Dermis microvascular lymphatic vessel endothelial cell (primary cell): ENCODE measurements at places on chromosomes 16 and 17.

- DNase-seq = no peak
These were observed 72.3 kb downstream of the CDK5R1 start for GRCh38 chr17:32558997-32559650.

DNA sequence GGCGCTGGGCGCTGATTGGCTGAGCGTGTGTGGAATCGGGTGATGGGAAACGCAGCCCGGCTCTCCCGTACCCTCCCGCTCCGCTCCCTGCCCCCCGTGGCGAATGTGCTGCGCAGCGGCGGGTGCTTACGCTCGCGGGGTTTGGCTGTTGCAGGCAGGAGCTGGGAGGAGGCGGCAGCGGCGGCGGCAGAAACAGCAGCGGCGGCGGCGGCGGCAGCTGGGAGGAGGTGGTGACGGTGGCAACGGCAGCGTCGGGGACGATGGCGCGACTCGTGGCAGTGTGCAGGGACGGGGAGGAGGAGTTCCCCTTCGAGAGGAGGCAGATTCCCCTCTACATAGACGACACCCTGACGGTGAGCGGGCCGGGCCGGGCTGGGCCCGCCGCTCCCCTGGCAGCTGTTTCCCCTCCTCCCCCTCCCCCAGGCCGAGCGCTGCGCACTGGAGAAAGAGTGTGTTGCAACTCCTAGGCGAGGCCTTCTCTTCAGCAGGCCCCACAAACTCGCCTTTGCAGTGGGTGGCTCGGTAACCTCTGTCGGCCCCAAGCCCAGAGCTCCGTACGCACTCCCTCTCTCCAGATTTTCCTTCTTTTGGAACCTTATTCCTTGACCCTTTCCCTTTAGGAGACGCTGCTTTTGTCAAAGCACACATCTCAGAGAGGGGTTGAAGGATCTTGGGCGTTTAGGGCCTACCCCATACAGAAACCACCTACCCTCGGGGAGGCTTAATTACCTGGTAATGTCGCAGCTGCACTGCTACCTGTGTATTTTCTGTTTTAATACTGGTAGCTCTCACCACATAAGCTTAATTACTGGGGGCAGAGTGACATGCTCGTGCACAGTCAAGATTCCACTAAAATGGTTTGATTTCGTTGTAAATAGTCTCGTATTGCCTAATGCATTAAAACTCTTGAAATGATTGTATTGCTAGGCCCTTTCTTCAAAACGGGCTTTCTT lies 1.0 kb downstream of the GGNBP2 start:
- DNase-seq = peak; percentile 92

DNA sequence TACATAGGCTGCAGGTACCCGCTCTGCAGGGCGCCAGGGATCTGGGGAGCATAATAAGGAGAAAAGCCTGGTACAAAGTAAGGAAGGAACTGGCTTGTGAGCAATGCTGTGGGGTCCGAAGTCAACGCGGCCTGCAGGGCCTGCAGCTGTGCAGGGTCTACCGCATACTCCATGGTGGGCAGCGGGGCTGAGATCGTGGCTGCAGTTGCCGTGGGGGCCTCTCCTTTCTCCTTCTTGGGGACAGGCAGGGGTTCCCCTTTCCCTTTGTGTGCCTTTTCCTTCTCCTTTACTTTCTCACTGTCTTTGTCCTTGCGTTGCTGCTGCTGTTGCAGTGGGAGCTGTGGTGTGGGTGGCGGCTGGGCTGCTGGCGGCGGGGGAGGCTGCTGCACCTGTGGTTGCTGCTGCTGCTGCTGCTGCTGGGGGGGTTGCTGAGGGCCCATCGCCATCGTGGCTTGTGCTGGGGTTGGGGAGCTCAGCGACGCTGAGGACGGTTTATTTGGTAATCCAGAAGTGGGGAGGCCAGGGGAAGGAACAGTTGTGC lies 259.6 kb downstream of the ZFHX3 start:
- no peak for DNase-seq

GRCh38 chr16:85750827-85751697 lies at the start of gene C16orf74:
TSS of gene C16orf74 (minus strand) at chr16:85751096. CDS start at chr16:85735217, 15,879 bp downstream.
- peak; percentile 65 for DNase-seq

DNA sequence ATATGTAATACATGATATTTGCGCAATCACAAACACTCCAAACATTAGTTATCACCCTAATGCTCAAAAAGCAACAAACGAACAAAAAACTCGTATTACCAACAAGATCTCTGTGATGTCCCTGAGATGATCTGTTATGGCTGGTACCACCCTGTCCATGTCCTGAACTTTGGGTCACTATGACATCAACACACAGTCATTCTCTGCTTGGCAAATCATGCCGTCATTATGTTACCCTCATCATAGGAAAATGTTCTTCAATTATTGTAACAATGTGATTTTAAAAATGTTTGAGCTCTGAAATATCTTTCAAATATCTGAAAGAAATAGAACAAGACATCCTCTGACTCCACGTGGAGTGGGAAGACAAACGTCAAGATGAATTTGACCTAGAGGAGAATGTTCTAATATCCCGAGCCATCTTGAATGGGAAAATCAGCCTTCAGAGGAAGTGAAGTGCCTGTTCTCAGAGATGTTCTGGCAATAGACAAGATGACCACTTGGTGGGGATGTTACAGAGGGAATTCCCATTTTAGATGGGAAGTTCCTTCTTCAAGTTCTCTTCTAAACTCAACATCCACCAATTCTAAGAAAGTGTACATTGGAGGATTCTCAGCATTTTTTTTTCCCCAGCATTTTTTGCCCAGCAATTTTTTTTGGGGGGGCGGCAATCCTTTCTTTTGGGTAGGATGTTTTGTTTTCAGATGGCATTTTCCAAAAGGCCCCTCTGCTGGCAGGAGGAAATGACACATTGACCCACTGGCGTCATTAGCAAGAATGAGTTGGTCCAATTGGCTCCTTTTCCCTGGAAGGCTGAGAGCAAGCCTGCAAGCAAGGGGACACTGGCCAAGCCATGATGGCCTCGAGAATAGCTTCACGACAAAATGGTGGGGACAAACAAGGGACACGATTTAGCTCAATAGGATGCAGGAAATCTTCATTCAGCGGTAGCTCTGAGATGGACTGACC lies 3.7 kb upstream of the HSD17B2 start:
- DNase-seq = no peak

- DNase-seq = no peak
These were observed 56.3 kb downstream of the XYLT1 start for GRCh38 chr16:17414421-17414820.

GRCh38 chr17:35578929-35579432 lies 610 bp upstream of the PEX12 start:
- DNase-seq = no peak

DNA sequence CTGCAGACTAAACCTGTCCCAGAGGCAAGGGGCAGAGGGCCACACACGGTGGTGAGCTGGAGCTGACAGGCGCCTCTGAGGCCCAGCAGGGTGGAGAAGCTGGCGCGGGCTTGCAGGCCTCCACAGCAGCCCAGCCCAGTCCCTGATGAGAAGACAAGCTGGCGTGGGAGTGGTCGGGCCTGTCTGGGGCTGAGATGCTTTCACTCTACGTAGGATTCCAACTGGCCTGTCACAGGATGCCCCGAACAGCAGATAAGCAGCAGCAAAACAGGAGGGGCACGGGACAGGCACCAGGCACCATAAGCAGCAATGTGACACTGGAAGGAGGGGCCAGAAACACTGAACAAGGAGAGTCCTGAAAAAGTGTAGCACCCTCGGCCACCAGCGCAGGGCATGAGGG lies 40.1 kb downstream of the PEMT start:
- no peak for DNase-seq

DNA sequence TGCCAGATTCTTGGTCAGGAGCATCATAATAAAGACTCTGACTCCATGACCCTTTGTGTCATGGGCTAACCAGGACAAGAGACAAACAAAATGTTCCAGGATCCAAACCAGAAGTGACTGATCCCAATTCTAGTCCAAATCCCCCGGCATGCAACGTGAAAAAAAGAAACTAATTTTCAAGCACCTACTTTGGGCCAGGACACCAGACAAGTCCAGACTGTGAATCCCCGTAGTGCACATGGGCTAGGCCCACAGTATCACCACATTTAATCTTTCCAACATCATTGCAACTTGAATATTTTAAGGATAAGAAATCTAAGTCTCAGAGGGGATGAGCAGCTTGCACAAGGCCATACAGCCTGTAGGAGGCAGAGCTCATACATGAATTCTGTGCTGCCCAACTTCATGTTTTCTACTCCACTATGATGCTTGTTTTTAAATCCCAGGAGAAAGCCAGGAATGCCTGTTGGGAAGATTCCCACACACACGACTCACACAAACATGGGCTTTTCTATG lies 365.7 kb downstream of the NPIPA8 start:
- no peak for DNase-seq

GRCh38 chr16:54462151-54462651 lies 175.6 kb upstream of the IRX3 start:
- no peak for DNase-seq

GRCh38 chr17:19447085-19447583 lies 36.1 kb downstream of the RNF112 start:
- peak; percentile 71 for DNase-seq

- DNase-seq = no peak
These were observed 197.1 kb upstream of the RPL38 start for GRCh38 chr17:74006371-74006770.

- DNase-seq = no peak
These were observed 1.6 kb downstream of the MSRB1 start for GRCh38 chr16:1941162-1942046.

- no peak for DNase-seq
These were observed 19.6 kb downstream of the AKAP10 start for GRCh38 chr17:19958023-19958422.

GRCh38 chr17:47252766-47253512 lies 688 bp upstream of the ITGB3 start:
- DNase-seq = no peak

DNA sequence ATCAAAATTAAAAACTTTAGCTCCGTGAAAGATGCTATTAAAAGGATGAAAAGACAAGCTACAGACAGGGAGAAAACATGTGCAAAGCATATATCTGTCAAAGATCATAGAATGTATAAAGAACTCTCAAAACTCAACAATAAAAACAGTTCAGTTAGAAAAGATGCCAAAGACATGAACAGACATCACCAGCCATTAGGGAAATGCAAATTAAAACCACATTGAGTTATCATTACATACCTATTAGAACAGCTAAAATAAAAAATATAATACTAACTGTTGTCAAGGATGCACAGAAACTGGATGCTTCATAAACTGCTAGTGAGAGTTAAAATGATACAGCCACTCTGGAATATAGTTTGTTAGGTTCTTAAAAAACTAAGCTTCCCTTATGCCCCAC lies 58.8 kb downstream of the NFATC3 start:
- DNase-seq = no peak

DNA sequence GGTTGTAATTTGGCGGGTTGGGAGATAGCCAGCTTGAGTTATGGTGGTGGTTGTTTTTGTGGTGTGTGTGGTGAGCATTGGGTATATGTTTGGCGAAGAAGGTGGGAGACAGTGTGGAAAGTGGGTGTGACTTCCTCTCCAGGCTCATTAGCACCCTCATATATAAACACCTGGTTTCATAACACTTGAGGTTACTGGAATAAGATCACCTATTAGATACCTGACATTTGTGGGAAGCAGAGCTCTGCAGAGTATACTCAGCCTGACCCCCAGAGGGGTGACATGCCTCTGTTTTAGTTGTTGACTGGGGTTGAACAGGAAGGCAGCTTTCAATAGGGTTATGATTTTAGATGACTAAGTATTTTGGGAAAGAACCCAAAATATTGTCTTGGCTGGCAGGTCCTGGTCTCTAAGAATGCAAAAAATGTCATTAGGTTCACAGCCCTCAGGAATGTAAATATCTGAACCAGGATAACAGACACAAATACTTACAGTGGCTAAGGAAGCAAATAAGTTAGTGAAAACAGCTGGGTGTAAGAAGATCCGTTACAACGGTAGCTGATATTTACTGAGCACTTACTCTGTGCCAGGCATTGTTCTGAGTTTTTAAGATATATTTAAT lies 18.3 kb upstream of the EFCAB13 start:
- DNase-seq = peak; percentile 27

DNA sequence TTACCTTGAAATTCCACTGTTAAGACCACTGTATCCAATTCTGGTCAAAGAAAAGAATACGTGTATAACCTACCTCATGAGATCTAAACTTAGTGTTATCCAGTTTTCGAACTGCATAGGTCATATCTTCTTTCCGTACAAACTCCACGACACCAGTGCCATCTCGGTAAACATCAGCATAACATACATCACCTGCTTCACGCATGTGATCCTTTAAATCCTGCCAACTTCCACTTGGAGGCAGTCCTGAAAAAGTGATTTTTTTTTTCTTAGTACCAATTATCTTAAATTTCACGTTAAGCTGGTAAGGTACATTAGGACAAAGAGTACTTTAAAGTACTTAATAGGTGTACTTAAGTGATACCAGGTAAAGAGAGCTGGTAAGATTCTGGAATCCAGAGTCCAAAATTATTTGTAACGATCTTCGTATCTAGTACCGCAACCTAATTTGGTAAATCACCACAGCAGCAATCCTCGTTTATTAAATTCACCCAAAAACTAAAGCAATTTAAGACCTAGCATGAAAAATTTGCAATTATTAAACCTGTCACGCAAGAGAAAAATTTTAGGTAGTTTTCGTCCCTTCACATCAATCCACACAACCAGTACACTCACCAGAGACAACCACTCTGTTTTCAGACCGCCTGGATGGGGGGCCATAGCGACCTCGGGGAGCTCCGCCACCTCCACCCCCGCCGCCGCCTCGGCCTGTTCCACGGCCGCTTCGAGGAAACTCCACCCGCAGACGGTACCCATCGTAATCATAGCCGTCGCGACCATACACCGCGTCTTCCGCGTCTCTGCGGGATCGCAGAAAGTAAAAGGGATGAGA lies 1.1 kb downstream of the SRSF1 start:
- no peak for DNase-seq

DNA sequence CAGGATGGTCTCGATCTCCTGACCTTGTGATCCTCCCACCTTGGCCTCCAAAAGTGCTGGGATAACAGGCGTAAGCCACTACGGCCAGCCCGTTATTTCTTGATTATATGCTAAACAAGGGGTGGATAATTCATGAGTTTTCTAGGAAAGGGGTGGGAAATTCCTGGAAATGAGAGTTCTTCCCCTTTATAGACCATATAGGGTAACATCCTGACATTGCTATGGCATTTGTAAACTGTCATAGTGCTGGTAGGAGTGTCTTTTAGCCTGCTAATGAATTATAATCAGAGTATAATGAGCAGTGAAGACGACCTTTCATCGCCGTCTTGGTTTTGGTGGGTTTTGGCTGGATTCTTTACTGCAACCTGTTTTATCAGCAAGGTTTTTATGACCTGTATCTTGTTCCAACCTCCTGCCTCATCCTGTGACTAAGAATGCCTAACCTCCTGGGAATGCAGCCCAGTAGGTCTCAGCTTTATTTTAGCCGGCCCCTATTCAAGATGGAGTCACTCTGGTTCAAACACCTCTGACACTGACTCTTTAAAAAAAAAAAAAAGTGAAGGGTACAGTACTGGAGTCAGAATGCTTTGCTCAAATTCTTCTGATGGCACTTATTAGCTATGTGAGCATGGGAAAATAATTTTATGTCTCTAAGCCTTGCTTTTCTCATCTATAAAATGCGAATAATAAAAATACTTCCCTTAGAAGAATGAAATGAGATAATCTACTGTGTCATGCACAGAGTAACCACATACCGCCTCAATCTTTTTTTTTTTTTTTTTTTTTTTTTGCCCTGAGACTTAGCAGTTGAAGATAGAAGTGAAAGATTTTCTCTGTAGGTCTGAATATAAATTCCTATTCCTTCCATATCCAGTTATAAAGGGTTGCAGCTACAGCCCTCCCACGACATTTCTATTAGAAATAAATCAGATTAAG lies 5.1 kb upstream of the CALCOCO2 start:
- DNase-seq = no peak

GRCh38 chr16:10245002-10245401 lies 62.8 kb upstream of the GRIN2A start:
- DNase-seq = no peak

- DNase-seq = no peak
These were observed 1.4 kb downstream of the SHISA6 start for GRCh38 chr17:11242411-11242810.

- peak; percentile 89 for DNase-seq
These were observed 19.6 kb upstream of the CCL1 start for GRCh38 chr17:34382621-34383124.
